NCI-H2081 treated with DMSO at 0.1 percent for 48 hours (cell line): ENCODE measurements at places on chromosomes 12 and 14.

DNA sequence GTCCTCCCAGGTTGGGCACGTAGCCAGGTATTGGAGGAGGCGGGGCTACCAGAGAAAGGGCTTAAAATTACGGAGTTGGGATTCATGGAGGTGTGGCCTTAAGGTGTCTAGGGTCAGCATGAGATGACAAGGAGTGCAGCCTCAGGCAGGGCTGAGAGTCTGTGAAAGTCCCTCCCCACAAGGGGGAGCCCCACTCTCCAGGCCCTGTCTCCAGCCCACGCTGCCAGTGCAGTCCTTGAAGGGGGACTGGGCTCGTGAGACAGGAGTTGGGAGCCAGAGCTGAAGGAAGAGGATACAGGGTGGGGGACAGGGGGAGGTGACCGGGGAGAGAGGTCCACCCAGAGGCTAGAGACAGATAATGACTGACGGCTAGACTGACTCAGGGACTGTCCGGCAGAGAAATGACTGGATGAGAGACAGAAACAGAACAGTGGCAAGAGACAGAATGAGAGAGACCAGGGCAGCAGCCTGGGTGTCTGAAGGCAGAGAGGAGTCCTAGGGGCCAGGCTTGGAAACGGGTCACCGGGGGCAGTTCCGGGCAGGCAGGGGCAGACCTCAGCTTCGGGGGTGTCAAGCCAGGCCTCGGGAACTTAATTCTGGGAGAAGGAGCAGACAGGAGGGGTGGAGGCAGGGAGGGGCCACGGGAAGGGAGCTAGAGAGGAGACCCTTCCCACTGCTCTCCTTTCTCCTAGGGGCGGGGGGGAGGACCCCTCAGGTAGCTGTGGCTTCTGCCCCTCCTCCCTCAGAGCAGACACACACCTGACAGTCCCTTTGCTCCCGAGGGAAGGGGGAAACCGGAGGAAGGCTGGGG, 970 bp downstream of the CDH24 start:
- no peak for DNase-seq

DNA sequence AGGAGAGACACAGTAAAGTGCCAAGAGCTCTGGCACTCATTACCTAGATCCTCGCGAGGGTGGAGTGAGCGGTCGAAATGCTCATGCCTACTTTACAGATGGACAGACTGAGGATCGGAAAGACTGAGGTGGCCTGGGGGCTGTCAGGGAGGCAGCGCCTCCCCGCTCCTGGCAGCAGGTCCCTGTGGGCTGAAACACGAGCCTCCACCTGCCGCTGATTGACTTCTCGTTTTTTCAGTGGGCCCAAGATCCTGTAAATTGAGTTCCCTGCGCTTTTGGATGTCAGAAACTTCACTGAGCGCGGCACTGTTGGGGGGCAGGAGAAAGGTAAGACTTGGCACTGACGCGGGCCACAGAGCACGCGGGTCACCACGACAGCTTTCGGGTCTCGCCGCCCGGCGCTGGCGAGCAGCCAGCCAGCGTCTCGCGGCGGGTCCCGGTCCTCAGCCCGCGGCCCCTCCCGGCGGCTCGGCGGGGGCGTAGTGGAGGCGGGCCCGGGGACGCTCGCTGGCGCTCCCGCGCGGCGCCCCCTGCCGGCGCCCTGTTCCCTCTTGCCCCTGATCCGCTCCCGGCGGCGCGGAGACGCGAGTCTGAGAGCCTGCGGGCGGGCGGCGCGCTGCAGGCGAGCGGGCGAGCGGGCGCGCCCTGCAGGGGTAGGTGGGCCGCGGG, 552 bp upstream of the SCN8A start:
- peak; percentile 26 for DNase-seq

GRCh38 chr14:68239988-68240771, 420.6 kb downstream of the RAD51B start:
- DNase-seq = no peak

- no peak for DNase-seq
Measured at GRCh38 chr12:55845785-55846496, 3.2 kb upstream of the MMP19 start.

DNA sequence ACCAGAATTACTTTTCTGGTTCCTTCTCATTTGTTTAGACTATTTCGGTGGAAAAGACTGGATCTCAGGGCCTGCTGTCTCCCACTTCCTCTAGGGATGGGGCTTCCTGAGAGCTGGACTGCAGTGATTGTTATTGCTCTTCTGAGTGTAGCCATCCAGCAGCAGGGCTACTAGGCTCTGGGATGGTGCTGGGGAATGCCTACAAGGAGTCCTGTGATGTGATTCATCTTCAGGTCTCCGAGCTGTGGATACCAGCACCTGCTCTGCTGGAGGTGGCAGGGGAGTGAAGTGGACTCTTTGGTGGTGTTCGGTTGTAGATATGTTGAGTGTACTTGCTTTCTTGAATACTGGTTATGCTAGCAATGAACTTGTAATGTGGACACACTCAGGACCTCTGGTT, 42.7 kb downstream of the AEBP2 start:
- DNase-seq = no peak

DNA sequence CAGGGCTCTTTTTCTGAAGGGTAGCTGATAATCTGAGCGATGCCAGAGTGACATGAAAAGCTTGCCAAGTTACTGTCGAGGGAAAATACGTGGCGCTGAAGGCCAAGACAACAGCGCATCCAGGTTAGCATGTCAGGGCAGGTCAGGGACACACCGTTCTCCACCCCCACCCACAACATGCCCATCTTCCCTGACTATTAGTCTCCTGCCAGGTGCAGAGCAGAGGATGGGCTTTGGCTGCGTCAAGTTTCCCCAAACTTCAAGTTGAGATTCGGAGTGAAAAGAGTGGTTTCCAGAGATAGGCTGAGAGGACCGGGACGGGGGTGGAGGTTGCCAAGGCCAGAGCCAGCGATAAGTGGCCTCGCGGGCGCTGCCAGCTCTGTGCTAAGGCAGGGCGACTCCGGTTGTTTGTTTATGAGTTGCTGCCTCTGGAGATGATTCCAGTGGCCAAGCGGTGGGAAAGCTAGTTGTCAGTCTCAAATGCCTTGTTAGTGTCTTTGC, 1.7 kb downstream of the TRHDE start:
- no peak for DNase-seq

- no peak for DNase-seq
Measured at GRCh38 chr12:76106631-76107030, 22.1 kb upstream of the NAP1L1 start.

GRCh38 chr14:24576771-24577170, 721 bp upstream of the CTSG start:
- no peak for DNase-seq

DNA sequence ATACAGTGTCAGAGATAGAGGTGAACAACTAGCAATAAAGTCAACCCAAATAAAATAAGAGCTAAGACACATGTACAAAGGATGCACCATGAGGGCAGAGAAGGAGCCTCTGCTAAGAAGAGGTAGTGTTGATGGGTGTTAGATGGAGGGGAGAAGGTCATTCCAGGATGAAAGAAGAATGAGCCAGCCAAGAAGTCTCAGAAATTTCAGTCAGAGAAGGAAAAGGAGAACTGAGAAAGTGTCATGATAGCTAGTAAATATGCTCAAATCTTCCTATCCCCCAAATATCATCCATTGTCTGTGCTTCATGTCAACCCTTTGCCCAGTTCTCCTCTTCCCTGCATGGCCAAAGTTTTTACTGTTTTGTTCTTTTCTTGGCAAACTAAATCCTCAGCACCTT, 225.2 kb upstream of the BTG1 start:
- DNase-seq = no peak
